ENCODE measurements at places on chromosomes 12 and 14.

GRCh38 chr12:133130808-133131128, 341 bp downstream of the ZNF10 start:
- DNase-seq, result no peak

- no peak for DNase-seq
Observed at GRCh38 chr12:44058366-44058765, 222.5 kb downstream of the TMEM117 start.

GRCh38 chr14:88252498-88252897, 70.6 kb downstream of the KCNK10 start:
- no peak for DNase-seq

DNA sequence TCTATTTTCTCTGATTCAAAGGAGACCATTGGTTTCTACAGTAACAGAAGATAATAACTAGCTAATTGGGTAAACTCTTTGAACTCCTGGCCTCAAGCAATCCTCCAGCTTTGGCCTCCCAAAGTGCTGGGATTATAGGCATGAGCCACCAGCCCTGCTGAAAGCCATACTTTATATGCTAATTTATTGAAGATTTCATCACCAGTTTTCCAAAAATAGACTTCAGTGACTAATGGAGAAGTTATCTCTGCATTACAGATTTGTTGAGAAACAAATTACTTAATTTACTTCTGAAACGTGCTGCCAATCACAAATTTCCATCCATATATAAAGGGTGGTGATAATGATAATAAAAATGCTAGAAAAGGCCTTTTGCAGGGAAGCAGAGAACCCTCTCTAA, 1758.1 kb upstream of the SEL1L start:
- no peak for DNase-seq

- DNase-seq, result no peak
Observed at GRCh38 chr12:106974511-106974910, 12.4 kb downstream of the MTERF2 start.

DNA sequence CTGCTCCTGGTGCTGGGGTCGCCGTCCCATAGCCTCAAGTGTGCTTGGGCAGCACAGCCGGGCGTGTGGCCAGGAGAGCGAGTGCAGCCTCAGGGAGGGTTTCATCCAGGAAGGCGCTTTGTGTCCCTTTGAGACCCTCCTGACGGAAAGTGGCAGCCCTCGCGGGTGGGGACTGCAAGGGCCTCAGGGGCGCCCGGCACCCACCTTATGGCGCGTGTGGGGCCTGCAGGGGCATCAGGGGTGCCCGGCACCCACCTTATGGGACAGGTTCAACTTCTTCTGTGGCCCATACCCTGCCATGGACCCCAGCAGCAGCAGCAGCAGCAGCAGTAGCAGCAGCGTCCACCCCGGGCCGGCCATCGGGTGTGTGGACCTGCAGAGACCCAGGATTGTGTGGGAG, 4.5 kb downstream of the LRCOL1 start:
- DNase-seq, result no peak

DNA sequence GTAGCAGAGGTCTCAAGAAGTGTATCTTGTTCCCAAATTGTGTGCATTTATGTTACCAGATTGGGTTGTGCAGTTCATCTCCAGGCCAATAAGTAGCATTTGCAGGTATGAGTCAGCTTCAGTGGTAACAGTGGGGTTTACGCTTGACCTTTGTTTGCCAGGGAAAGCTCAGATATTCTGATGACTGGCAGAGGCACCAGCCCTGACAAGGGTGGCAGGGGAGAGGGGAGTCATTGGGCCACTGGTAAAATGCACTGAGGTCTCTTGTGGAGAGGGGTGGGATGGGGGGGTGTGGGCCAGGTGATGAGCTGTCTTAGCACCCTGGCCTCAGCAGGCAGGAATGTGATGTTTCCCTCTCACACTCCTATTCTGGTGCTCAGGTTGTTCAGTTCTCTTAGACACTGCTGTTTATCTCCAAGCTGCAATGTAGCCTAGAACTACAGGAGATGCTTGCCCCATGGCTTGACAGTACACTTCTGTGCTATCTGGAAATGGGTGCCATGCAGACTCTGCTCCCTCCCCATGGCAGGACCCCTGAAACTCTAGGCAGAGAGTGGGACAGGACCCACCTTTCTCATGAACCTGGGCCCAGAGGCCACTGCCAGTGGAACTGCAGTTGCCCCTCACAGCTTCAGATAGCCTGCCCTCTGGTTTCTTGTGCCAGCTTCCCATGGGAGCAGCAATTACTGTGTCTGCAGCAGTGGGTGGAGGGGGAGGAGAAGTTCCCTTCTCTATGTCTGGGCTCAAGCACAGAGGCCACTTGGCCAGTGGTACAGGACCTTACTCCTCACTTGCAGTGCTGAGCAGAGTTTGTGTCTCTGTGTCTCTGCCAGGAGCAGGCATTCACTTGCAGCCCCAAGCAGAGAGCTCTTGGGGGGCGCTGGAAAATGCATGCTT, 31.9 kb downstream of the USP15 start:
- no peak for DNase-seq

DNA sequence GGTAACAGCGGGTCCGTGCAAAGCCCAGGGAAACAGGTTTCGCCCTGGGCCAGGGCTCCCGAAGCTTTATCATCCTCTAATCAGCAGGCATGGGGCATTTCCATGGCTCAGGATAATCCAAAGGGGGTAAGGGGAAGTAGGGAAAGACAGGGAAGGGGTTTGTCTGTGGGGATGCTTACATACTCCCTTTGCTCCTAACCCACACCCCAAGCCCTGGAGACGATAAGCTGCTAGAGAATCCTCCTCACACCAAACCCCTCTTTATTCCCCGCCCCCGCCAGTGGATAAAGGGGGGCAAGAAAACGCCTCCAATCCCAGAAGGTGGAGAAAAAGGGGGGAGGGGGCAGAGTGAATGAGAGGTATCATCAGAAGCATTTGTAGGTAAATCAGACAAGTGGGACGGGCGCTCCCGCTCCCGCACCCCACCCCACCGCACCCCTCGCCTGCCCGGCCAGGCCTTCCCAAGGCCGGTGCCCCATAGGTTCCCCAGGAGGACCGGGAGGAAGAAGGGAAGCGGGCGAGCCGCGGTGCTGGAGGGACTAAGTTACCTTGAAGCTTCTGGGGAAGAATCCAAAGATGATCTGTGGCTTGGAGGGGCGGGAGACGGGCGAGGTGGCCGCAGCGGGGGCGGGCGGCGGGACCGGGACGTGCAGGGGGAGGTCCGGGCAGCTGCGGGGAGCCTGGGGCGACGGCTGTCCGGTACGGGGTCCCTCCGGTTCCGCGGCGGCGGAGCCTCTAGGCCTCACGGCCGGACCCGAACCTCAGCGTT, 762 bp downstream of the PPP2R5E start:
- DNase-seq, result peak; percentile 13

- DNase-seq, result no peak
Observed at GRCh38 chr12:59708484-59708883, 112.7 kb downstream of the SLC16A7 start.

DNA sequence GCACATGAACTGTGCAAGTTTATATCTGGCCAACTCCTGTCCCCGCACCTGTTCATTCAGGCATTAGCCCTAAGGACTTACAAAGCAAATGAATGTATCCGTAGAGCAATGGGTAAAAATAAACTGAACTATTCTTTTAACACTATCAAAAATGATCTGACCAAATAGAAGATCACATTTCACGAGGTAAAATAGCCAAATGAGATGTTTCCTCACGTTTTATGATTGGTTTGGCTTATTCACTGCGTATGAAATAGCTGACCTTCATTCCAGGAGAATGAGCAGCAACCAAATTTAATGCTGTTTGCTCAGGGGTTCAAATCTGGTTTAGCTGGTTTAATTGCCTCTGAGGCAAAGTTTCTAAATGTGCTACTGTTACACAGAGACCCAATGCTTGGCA, 216.0 kb upstream of the EEA1 start:
- DNase-seq, result no peak

- no peak for DNase-seq
Observed at GRCh38 chr14:22296722-22297121, 292.3 kb downstream of the DAD1 start.

- DNase-seq, result peak; percentile 15
Observed at GRCh38 chr14:53432378-53432802, 279.3 kb upstream of the DDHD1 start.

DNA sequence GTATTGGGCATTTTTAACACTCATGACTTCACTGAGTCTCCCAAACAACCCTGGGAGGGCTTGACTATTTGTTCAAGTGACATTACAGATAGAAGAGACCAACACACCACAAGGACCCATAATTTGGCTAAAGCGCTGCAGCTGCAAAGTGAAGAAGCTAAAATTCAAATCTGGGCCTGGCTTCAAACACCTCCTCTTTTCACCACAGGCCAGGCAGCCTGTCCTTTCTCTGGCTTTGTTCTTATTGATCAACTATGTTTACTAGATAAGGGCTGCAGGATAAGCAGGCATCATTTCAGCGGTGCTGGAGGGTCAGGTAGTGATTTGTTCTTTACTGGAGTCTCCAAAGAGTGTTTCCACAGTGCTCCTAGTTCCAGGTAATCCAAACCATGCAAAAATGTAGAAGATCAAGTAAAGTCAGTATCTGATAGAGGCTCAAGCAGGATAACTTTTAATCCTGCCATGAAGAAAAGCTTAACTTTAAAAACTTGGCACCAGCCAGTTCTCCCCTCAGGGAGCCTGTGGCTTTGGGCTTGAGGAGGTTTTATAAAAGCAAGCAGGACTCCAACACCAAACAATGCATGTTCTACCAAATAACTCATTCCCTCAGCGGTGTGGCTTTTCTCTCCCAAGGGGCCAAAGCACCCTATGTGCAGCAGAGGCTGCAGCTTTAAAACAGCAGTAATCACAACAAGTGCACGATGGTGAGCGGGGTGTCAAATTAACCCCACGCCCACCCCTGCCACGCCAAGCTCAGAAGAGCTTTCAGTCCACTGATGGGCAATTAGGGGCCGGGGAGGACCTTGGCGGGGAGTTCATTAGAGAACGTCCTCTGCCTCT, 16.8 kb downstream of the CLMN start:
- no peak for DNase-seq

DNA sequence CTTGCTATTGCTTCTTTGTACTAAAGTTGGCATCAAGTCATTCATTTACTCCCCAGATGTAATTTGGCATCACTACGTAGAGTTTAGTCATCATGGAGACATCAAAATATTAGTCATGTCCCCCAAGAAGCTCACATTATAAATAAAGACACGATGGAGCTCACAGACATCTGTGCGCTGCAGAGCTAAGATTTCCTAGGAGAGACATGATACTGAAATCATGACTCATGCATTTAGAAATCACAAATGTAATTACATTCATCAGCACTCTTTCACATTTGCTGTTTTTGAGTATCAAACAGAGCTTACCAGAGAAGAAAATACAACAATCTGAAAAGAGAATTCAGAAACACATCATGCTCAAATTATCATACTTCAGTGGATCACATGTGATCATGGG, 169.8 kb downstream of the LRIG3 start:
- no peak for DNase-seq

DNA sequence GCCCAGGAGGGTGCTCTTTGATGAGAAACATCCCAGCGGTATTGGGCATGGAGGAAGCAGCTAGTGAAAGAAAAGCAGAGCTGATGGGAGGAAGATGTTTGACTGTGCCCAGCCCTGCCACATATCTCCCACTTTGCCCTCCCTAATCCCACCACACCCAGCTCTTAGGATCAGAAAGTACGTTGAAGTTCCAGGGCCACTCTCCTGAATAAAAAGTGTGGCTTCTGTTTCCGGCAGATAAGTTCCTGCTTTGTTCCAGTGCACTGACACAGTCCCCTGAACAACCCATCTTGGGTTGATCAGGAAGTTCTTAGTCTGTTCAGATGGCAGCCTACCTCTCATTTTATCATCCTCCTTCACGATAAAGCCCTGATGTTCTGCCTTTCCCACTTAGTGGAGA, 16.5 kb downstream of the TPCN1 start:
- no peak for DNase-seq

GRCh38 chr14:76777721-76778120, 16.5 kb downstream of the VASH1 start:
- DNase-seq, result no peak

DNA sequence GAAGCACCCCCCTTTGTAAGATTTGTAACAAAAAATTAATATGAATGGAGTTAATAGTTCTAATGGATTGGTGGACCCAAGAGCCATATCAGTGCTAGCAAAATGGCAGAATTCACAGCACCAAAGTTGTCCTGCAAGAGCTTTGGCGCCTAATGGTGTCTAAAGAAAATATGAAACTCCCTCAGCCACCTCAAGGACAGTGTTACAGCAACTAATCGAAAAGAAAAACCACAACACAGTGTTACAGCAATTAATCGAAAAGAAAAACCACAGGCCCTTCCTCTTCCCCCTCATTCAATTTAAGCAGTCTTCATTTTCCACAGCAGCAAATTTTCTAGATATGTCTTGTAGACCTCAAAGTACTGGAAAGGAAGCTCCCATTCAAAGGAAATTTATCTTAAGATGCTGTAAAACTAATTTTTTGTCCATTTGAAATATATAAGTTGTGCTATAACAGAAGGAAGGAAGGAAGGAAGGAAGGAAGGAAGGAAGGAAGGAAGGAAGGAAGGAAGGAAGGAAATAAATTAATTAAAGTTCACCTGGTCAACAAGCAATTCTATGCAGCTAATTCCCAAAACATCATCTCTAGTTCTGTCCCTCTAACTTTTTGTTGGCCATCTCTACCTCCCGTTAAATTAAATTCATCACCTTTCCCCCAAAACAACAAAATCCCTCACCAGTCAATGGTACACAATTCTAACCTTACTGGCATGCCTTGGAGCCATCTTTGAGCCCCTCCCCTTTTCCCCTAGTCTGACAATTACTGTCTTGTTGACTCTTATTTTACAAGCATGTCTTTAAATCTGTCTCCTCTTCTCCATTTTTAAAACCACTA, 17.4 kb downstream of the LRP6 start:
- DNase-seq, result no peak

DNA sequence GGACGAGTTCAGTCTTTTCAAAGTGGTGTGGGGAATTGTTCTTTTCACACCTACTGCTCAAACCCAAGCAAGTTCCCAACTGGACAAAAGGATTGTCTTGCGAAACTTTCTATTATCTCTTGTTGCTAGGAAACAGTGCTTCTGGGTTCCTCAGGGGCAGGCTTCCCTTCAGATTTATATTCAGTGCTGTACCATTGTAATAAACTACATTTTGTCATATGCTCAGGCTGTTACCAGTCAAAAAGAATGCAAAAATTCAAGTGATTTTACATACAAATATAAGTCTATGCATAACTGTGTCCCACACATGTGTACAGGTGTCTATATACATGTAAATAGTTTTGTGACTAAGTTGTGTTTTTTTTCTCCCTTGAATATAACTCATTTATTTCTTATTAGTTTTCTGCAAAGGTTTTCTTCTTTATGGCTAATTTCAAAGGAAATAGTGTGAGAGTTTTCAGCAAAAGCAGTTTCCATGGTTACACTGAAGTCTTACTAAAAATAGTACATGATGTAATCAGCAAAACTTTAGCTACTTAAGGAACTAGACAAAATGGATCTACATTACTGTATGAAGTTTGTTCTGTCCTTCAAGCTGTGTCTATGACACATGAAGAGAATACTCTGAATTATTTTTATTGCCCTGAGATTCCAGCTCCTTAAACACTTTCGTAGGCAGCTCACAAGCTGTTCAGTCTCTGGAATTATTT, 430.2 kb upstream of the TMPO start:
- no peak for DNase-seq

GRCh38 chr12:104809706-104810385, 148.2 kb downstream of the SLC41A2 start:
- no peak for DNase-seq

GRCh38 chr12:99278899-99279298, 368.7 kb upstream of the GARIN6 start:
- no peak for DNase-seq

- no peak for DNase-seq
Observed at GRCh38 chr14:31961896-31962295, 115.2 kb upstream of the ARHGAP5 start.

All from GM06990 (cell line).